AML-193 (cell line): ENCODE measurements at places on chromosomes 1 and 21.

DNA sequence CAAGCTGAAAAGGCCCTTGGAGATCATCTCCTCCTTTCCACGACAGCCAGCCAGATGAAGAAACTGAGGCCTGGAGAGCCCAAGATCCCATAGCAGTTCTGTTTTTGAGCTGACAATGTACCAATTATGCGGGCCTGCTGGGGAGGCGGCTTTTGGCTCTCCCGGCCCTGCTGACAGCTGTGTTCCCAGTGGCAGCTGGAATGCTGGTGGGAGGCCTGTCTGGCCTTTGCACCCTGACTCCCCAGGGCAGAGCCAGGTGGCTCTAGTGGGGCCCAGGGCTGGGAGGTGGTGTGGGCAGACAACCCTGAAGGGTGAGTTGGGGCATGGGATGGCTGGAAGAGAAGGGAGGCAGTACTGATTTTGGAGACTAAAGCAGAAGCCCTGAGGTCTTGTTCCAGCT, 30.7 kb upstream of the WASF2 start:
- no peak for DNase-seq

- DNase-seq = peak; percentile 88
These were observed 1.6 kb downstream of the DRAXIN start for GRCh38 chr1:11693024-11693590.

- DNase-seq = no peak
These were observed 38.0 kb upstream of the RASAL2 start for GRCh38 chr1:178055779-178056471.

- DNase-seq = no peak
These were observed 22.3 kb upstream of the GPR137B start for GRCh38 chr1:236119943-236120484.

- DNase-seq = no peak
These were observed 13.1 kb upstream of the PRRC2C start for GRCh38 chr1:171472183-171472647.

DNA sequence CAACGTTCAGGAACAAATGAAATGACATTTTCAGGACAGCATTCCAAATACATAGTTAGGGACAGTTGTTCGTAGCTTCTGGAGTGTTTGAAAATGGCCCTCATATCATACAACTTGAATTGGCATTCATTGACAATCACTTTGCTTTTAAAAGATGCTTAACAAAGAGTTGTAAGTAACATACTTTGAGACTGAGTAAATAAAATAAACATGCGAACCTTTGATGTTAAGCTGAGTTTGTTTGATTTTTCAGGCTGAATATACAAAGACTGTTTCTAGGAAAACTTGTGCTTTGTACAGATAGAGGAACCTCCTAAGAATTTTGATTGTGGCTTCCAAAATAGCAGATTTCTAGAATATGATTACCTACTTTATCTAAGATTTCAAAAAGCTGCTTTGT, 45.3 kb downstream of the ITSN1 start:
- no peak for DNase-seq

GRCh38 chr1:88645886-88646285, 38.2 kb upstream of the PKN2 start:
- no peak for DNase-seq

- DNase-seq = no peak
These were observed 98.3 kb downstream of the DUSP10 start for GRCh38 chr1:221643404-221644144.

DNA sequence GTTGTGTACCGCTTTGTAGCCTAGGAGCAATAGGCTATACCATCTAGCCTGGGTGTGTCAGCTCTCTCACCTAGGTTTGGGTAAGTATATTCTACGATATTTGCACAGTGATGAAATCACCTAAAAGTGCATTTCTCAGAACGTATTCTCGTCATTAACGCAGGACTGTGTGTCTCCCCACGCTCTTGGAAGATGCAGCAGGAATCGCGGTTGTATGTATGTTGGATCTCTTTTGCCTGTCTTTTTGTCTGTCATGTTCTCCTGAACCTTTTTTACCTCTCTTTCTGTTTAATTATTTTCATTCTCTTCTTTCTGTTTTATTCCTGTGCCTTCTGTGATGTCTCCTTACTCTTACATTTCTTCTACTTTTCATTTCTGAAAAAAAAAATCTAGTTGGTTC, 140.5 kb upstream of the COL6A1 start:
- DNase-seq = no peak

DNA sequence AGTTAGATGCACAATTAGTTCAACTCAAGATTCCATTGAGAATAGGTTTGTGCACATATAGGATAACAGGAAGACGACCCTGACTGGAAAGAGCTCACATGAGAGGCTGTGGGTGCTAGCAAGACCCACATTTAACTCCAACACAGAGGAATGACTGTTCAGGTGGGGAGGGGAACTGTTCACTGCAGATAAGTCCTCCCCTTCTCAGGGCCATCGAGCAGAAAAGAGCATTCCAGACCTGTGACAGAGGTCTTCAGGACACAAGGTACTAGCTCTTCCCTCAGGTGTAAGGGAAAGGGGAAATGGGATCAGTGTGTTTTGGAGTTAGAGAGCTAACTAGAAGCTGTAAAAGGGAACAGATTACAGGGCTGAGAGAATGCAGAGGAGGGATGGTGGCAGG, 8.7 kb downstream of the PTGER3 start:
- DNase-seq = no peak

GRCh38 chr1:191498318-191498717, 659.9 kb upstream of the RGS18 start:
- no peak for DNase-seq

DNA sequence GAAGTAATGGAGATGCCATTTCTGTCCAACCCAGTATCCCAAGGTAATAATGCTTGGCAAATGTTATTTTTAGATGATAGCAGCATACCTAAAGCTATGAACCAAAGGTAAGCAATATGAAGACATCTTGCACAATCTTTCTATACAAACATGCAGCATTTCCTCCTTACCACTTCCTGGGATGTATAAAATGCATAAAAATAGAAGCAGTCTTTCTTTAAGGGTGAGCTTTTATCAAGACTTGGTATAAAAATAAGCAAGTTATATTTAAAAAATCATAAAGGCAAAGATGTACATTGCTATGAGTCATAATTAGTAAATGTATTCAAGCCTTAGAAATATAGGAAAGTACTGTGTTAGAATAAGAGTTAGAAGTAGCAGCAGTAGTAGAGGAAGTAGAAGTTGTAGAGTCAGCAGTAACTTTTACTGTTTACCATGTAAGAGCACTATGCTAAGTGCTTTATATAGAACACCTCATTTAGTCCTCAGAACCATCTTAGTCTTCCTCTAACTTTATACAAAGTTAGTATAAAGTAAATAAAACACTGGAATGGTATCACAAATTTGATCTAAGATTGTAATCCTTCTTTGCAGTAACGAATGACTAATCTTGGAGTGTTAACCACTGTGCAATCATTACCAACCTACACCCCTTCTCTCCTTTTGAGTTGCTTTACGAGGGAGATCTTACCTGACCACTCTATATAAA, 371.3 kb downstream of the VAV3 start:
- no peak for DNase-seq

DNA sequence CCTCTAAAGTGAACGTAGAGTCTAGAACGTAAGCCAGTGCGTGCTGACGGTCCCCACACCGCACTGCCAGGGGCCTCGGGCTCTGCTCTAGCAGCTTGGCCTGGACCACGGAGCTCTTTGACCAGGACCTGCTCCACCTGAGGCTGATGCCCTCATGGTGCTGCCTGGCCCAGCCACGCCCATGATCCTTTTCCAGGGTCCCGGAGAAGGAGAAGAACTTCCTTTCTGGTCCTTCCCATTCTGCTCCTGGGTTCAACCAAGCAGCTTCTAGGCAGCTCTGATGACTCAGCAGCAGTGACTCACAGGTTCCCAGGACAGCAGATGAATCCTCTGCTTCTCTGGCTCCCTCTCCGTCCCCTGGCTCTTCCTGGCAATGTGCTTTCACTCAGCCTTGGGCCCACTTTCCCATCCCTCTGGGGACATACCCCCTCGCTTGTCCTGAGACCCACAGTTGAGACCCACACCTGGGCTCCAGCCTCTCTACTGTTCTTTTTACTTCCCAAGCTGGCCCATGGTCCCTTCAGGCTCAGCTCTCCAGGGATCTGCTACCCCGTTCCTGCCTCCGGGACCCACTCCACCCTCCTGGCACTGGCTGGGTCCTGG, 246.3 kb upstream of the RAB4A start:
- peak; percentile 18 for DNase-seq

DNA sequence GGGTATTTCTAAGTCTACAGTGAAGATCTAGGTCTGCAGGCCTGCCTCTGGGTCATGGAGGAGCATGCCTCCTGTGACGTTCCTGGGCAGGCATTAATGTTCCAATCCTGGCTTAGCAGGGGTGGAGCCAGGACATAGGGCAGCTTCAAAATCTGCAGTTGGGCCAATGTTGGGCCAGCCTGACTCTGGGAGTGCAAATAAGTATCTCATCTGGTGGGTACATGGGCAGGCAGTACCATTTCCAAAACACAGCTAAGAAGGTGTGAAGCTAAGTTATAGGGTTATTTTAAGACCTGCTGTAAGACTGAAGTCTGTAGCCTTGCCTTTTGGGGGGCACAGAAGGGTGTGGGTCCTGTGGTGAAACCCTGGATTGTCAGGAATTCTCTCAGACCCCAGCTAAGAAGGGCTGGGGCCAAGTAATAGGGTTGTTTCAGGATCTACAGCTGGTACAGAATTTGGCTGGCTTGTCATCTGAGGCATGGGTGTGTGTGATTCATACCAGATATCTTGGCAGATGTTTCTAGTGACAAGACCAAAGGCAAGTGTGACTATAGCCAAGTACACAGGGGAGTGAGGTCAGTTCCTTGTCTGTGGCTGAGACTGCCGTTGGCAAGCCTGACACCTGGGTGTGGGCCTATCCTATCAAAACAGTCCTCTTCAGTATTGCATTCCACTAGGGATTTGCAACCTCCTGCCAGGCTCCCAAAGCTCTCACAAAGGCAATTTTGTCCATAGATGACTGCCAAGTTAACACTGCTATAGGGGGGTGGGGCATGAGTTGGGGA, 468.7 kb upstream of the B3GALT2 start:
- DNase-seq = no peak

DNA sequence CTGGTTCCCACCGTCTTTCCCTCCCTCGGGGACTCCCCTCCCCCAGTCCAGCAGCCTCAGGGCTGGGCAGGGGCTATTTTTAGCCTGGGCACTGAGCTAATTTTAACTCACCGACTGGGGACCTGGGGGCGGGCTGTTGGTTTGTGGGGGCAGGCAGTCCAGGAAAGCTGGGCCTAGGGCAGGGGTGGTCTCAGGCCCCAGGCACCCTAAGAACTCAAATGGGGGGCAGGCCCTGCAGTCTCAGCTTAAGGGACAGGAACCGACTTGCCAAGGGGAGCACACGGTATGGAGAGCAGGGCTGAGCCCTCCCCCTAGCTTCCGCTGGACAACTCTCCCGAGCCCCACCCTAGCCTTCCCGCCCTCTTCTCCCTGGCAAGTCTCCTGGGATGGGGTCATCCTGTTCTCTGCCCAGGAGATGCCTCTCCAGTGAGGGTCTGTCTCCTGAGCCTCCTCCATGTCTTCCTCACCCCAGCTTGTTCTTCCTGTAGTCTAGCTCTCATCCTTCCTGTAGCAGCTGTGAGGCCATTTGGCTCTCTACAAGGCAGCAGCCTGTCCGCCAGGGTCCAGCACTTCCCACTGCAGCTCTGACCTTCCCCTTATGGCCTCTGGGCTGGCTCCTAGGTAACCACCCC, 10.1 kb downstream of the MEF2D start:
- no peak for DNase-seq

GRCh38 chr21:14685568-14685967, 139.5 kb upstream of the SAMSN1 start:
- DNase-seq = peak; percentile 92

GRCh38 chr1:21618561-21619374, 50.4 kb downstream of the RAP1GAP start:
- no peak for DNase-seq

- DNase-seq = peak; percentile 43
These were observed 5.0 kb downstream of the RNU1-2 start for GRCh38 chr1:16900751-16901150.
